ENCODE measurements at places on chromosomes 6 and 20.

GRCh38 chr6:85372188-85372914 is 77.5 kb upstream of the NT5E start:
- DNase-seq = peak; percentile 22

DNA sequence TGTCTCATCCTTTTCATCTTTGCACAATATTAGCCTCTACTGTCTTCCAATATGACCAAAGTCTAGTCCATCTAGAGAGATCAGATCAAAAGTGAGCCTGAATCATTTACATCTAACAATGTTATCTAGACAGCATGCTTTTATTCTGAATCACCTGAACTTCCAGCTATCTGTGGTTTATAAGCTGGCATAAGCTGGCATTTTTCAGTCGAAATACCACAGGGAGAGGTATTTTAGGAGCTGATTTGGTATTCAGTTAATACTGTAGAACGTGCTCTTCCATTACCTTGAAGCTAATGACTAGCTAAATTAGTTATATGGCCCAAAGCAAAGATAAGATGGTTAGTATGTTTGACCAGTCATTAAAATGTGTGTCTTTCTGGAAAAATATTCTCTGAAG is 188.3 kb upstream of the AGPAT4 start:
- DNase-seq = no peak

- DNase-seq = peak; percentile 70
Observed at GRCh38 chr6:75609639-75610590, 8.2 kb downstream of the SENP6 start.

GRCh38 chr6:44022671-44023352 is 104.4 kb downstream of the MRPL14 start:
- no peak for DNase-seq

DNA sequence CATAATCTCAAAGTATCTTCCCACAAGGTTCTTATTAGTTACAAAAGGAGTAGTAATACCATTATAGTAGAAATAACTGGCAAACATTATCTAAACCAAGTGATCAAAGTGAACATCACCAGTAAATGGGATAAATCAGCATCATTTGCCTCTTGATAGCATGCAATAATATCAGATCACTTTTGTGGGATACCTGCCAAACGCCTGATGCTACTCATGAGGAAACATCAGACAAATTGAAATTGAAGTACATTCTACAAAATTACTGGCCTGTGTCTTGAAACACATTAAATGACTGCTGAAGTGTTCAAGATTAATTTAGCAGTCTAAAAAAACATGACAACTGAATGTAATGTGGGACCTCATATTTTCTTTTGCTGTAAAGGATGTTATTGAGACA is 208.1 kb downstream of the TINAG start:
- DNase-seq = no peak

- DNase-seq = no peak
Observed at GRCh38 chr6:5091210-5092069, 6.3 kb downstream of the PPP1R3G start.

DNA sequence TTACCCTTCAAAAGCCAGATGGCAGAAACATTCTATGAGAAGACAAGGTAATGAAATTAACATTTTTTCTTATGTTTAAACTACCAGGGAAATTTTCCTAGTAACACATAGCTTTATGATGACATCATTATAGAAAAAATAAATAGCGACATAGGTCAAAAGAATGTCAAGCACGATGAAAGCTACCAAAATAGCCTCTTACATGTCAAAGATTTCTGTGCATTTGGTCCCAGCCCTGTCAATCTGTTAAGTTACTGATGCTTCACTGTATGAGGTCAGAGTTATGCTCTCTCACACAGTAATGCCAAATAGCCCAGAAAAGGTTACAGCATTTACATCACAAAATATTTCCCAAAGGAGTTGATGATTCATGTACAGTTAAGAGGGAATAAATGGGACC is 199.8 kb upstream of the DEFB112 start:
- DNase-seq = peak; percentile 4

- DNase-seq = no peak
Observed at GRCh38 chr6:11368760-11369159, 136.3 kb upstream of the NEDD9 start.

GRCh38 chr20:51554538-51555165 is 12.1 kb upstream of the NFATC2 start:
- DNase-seq = peak; percentile 93

DNA sequence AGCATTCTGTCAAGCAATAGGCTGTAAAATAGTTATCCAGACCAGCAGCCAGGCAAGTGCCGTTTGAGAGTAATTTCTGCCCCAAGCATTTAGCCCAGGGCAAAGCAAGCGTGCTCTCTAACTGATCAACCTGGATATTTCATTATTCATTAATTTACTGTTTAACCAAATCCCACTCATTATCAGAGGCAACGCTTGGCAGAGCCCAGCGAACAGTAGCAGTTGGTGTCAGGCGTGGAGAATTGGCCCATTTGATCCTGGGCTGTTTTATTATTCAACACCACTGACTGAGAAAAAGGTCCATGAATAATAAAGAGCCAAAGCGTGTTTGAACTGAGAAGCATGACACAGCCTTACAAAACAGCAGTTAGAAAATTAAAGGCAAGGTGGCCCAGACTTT is 35.3 kb downstream of the TFAP2B start:
- DNase-seq = no peak

DNA sequence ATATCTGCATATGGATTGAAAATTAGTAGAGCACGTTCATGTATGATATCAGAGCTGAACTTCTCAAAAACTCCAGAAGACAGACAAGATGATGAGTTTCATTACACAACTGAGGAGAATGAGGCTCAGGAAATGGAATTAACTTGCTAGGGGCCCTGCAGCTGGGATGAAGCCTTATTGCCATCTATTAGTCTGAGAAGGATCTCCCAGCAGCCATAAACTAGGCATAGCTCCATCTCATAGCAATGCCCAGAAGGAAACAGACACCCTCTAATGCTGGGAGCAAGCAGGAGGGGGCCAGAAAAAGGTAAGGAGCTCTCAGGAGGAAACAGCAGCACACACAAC is 18.0 kb downstream of the TFEB start:
- no peak for DNase-seq

DNA sequence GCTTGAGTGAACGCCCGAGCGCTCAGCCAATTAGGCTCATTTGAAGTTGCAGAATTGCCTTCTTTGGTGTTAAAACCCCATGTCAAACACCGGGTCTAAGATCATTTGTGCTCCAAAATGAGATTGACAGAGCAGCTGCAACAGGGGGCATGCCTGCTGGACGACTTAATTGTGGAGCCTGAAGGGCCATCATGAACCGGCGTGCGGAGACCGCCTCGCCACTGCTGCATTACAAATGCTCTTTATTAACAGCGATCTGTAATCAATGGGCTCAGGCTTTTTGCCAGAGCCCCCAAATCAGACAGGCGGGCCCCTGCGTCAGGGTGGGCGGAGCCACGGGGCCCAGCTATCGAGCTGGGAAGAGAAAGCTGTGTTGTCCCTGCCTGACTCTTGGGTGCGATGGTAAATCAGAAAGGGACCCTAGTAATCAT is 183.2 kb downstream of the SIM1 start:
- DNase-seq = peak; percentile 30

- DNase-seq = peak; percentile 24
Observed at GRCh38 chr20:13139459-13140150, 81.5 kb upstream of the ISM1 start.

GRCh38 chr6:111427341-111428116 is 55.5 kb downstream of the REV3L start:
- peak; percentile 87 for DNase-seq

DNA sequence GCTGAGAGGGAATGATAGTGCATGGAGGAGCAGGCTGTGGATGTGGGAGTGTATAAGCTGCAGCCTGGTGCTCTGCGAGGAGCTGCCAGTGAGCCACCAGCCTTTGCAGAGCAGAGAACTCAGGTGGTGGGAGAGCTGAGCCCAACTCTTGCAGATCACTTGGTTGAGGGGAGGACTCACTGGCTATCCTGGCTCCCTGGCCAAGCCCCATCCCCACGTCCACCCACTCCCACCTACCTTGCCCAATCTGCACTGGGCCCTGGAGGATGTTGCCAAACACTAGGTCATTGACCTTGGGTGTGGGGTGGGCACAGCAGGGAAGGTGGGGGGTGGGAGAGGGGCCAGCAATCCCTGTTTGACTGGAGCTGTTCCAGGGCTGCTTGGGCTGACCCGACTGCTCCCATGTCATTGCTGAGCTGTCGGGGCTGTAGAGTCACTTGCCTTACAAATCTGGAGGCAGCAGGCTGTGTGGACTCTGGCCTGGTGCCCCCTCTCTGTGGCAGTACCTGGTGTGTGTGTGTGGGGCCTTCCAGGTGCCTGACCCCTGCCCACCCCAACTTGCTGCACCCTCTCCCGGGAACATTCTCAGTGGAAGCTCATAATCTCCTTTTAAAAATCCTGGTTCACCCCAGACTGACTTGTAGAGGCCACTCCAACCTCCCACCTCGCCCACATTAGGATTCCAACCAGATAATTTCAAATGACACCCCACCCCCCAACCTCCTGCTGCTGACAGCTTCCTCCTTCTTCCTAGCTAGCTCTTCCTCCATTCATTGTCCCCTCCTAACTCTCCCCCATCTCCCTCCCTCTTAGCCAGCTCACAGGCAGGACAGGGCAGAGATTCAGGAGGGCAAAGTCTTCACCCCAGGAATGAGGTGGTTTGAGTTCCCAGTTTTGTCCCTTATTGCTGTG is 162.3 kb downstream of the MRPL14 start:
- DNase-seq = no peak

- no peak for DNase-seq
Observed at GRCh38 chr6:45881705-45882467, 133.8 kb downstream of the CLIC5 start.

DNA sequence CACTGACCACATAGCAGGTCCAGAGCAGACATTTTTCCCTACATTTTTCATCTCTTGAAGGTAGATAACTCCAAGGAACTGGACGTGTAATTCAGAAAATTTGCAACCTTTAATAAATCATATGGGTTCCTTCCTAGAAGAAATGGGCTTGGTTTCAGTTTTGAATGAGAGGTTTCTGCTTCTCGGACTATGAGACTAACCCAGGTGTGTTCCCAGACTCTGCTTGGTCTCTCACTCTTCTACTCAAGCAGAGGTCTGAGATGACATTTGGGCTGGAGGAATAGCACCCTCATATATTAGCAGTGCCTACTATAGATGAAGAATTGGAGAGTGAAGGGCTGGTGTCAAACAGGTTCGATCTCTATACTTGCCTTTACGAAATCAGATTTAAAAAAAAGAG is 231.2 kb downstream of the DOK5 start:
- no peak for DNase-seq

GRCh38 chr20:47041396-47041899 is 146.8 kb downstream of the EYA2 start:
- no peak for DNase-seq

GRCh38 chr20:11982289-11982954 is 64.7 kb downstream of the BTBD3 start:
- DNase-seq = no peak

DNA sequence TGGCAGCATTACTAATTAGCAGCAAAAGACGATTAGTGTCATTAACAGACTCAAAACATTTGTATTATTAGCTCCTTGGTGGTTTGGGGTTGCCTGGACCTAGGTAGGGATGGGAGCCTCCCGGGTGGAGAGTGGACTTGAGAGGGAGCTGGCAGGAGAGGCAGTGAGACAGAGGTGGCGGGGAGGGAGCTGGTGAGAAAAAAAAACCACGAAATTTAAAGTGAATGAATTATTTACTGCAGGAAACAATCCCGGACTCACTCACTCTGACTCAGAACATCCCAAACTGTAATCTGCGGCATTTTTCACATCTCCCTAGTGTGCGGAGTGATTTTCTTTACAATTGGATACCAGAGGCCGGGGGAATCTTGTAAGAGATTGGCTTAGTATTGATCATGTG is 14.3 kb upstream of the CDH22 start:
- no peak for DNase-seq

GRCh38 chr6:93894521-93894920 is 475.2 kb upstream of the EPHA7 start:
- DNase-seq = no peak

GRCh38 chr6:33977606-33978411 is 168.1 kb downstream of the GRM4 start:
- no peak for DNase-seq

DNA sequence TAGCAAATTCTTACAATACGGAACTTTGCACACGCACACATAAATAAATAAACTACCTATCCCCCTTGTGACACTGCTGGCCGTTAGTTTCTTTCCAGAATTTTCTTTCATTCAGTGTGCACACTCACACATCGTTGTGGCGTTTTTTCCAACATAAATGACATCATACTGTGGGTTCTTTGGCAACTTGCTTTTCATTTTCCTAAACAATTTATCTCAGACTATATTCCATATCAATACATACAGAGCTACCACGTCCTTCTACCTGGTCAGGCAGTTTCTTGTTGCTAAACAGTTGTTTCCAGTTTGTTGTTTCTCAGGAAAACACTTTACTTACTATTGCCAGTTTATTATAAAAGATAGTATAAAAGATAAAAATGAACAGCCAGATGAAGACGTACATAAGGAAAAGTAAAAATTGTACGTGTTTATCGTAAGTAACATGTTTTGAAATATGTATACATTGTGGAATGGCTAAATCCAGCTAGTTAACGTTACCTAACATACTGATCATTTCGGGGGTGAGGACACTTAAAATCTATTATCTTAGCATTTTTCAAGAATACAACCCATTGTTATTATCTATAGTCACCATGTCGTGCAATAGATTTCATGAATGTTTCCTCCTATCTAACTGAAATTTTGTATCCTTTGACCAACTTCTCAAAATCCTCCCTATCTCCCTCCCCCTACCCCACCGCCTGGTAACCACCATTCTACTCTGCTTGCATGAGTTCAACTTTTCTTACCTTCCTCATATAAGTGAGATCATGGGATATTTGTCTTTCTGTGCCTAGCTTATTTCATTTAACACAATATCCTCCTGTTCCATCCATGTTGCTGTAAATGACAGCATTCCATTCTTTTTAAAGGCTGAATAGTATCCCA is 1.2 kb upstream of the TP53RK start:
- no peak for DNase-seq

DNA sequence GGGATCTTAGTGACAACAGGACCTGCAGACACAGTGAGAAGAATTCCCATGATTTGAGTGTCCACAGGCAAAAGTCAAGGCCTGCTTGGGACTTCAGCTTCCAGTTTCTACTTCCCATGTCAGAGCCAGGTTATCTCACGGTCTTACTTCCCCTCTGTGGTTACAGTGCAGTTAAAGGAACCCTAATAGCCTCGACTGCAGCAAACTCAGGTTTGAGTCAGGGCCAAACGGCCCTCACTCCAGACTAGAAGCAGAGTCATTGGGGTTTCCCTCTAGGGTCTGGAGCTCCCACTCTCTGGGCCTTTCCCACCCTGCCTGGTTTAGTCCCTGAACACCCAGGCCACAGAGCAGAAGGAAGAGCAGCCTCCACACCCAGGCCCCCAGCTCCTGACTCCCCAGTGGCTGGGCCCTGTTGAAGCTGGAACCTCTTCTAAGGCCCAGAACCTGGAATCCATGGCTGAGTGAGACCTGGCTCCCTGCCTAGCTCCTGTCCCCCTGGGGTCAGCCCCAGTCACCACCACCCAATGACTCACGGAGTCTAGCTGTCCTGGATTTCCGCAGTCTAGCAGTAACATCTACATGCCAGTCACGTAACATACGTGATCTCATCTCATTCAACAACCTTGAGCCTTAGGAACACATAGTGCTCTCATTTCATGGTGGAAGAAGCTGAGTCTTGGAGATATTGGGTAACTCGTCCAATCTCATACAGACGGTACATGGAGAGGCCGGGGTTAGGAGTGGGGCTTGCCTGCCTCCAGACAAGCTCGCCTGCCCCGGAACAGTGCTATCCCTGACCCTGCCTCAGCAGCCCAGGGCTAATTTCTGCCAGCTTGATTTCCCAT is 9.2 kb upstream of the GHRH start:
- DNase-seq = peak; percentile 46

All from fibroblast of skin of right biceps (primary cell).